A549 treated with RU486 at 1 μM for 4 hours (cell line): ENCODE measurements at places on chromosomes 13 and 19. TPM values are rescaled to one million over a fixed set of nuclear protein-coding genes. Genes with fewer than 3 reads are reported as not detected.

Gene SIGLEC14
- total RNA-seq = 0.06 to 0.09 TPM in 2 of 5 replicates, not detected in the others

Gene PLK5
- total RNA-seq = not detected in 5 replicates

Gene ANKRD24
- total RNA-seq = 0.12 to 0.39 TPM (median 0.17 TPM) in 5 replicates

Gene PTPRH
- 3.7 to 5.2 TPM (median 4.3 TPM) in 5 replicates for total RNA-seq

Gene HSD11B1L
- 2.8 to 5.2 TPM (median 4.5 TPM) in 5 replicates for total RNA-seq

Gene STOML3
- total RNA-seq = not detected in 5 replicates

Gene TSKS
- not detected in 5 replicates for total RNA-seq

Gene VSIG10L
- total RNA-seq = 6.8 to 11.3 TPM (median 10.1 TPM) in 5 replicates

Gene SELENOV
- not detected in 5 replicates for total RNA-seq

Gene ZNF527
- total RNA-seq = 2.4 to 3.4 TPM (median 3.1 TPM) in 5 replicates

Gene ANGPTL4
- 148 to 236 TPM (median 180 TPM) in 5 replicates for total RNA-seq

Gene ZNF724
- total RNA-seq = 0.35 to 0.98 TPM (median 0.75 TPM) in 5 replicates

Gene LRRC25
- total RNA-seq = not detected in 5 replicates

Gene IGSF23
- total RNA-seq = 0.30 to 0.63 TPM (median 0.48 TPM) in 5 replicates

Gene TNNT1
- total RNA-seq = 116 to 151 TPM (median 125 TPM) in 5 replicates

Gene MISP3
- total RNA-seq = 2.2 to 4.8 TPM (median 4.3 TPM) in 5 replicates

Gene C13orf46
- 0.05 to 0.27 TPM (median 0.14 TPM) in 5 replicates for total RNA-seq

Gene NALCN
- total RNA-seq = 3.3 to 4.3 TPM (median 4.1 TPM) in 5 replicates

Gene SIGLEC8
- not detected in 5 replicates for total RNA-seq

Gene C1QTNF9B
- not detected in 5 replicates for total RNA-seq

Gene TFDP1
- 96.1 to 113 TPM (median 110 TPM) in 5 replicates for total RNA-seq

Gene ATP1A3
- total RNA-seq = 3.5 to 5.7 TPM (median 5.1 TPM) in 5 replicates

Gene CCDC70
- 0.14 TPM in 1 of 5 replicates, not detected in the others for total RNA-seq

Gene ZNF296
- 6.5 to 11.0 TPM (median 10.4 TPM) in 5 replicates for total RNA-seq

Gene SOX1
- total RNA-seq = not detected in 5 replicates

Gene SLC7A1
- total RNA-seq = 24.6 to 33.7 TPM (median 31.9 TPM) in 5 replicates

Gene FPR1
- total RNA-seq = 0.07 to 0.14 TPM (median 0.10 TPM) in 4 of 5 replicates, not detected in the other

Gene AP1M1
- total RNA-seq = 50.5 to 66.2 TPM (median 63.7 TPM) in 5 replicates

Gene ZNF613
- total RNA-seq = 0.67 to 1.2 TPM (median 0.91 TPM) in 5 replicates

Gene STARD13
- 3.3 to 3.9 TPM (median 3.7 TPM) in 5 replicates for total RNA-seq

Gene LGALS14
- not detected in 5 replicates for total RNA-seq

Gene OR10H3
- total RNA-seq = not detected in 5 replicates

Gene ZNF285
- 1.6 to 2.8 TPM (median 2.4 TPM) in 5 replicates for total RNA-seq

Gene MYDGF
- total RNA-seq = 115 to 147 TPM (median 144 TPM) in 5 replicates

Gene STAP2
- total RNA-seq = not detected in 5 replicates

Gene ICAM1
- total RNA-seq = 4.2 to 6.4 TPM (median 5.1 TPM) in 5 replicates

Gene RAB3A
- 0.53 to 1.1 TPM (median 0.57 TPM) in 5 replicates for total RNA-seq

Gene ELANE
- 0.09 TPM in 1 of 5 replicates, not detected in the others for total RNA-seq

Gene SLC15A1
- 0.03 to 0.07 TPM (median 0.06 TPM) in 4 of 5 replicates, not detected in the other for total RNA-seq

Gene DACH1
- total RNA-seq = not detected in 5 replicates

Gene FGF14
- not detected in 5 replicates for total RNA-seq

Gene RNF17
- not detected in 5 replicates for total RNA-seq

Gene ZNF865
- 7.3 to 16.1 TPM (median 12.2 TPM) in 5 replicates for total RNA-seq

Gene CRX
- not detected in 5 replicates for total RNA-seq

Gene RLN3
- not detected in 5 replicates for total RNA-seq

Gene NLRP5
- not detected in 5 replicates for total RNA-seq

Gene A1BG
- total RNA-seq = 8.1 to 17.1 TPM (median 13.2 TPM) in 5 replicates

Gene SYNE4
- 0.13 to 0.72 TPM (median 0.28 TPM) in 5 replicates for total RNA-seq

Gene MVB12A
- total RNA-seq = 26.9 to 42.8 TPM (median 38.0 TPM) in 5 replicates

Gene LCP1
- 0.07 to 0.25 TPM (median 0.13 TPM) in 5 replicates for total RNA-seq

Gene DCT
- not detected in 5 replicates for total RNA-seq
